ENCODE measurements at places on chromosomes 7 and 10.

GRCh38 chr7:107836237-107837144 lies 33.5 kb upstream of the SLC26A3 start:
- no peak for DNase-seq

- no peak for DNase-seq
These were observed 102.4 kb downstream of the LRRC4 start for GRCh38 chr7:127928852-127929251.

DNA sequence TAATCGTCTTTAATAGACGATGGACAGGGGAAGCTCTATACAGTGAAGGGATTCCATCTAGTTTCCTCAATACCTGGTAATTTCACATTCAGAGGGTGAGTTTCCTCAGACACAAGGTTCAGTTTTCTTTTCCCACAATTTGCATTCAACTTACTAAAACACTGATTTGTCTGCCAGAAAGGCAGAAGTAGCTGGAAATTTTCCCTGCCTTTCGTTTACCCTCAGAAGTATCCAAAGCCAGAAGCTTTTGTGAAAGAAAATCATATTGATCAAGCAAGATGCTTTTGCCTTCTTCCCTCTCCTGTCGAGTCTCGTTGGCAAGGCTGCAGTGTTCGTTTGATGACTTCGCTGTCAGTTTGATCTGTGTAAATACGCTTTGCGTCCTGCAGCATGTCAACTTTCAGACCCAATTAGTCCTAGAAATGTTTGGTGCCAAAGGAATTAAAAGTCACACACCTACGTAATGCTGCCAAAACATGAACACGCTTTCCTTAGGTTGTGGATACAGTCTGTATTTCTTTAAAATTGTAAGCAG lies 631.9 kb upstream of the FOXK1 start:
- no peak for DNase-seq

- no peak for DNase-seq
These were observed at the start of gene GPR141 for GRCh38 chr7:37683246-37684120. TSS of gene GPR141 (plus strand) at chr7:37683766. CDS start at chr7:37740394, 56,628 bp downstream.

DNA sequence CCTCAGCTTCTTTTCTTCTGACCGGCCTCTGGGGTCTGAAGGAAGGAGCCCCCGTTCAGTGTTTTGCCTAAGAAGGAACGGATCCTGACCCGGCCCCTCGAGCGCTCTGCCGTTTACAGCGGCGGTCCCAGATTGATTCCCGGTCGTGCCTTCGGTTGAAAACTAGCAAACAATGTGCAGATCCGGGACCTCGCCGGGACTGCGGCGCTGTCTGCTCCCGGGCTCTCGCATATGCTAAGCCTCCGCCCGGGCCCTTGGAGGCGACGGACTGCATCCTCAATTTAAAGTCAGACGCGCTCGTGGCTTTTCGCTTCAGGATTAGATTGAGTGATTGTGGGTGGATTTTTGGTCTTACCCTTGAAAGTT lies 559 bp downstream of the DBF4 start:
- peak; percentile 31 for DNase-seq

- no peak for DNase-seq
These were observed 70.6 kb downstream of the CALD1 start for GRCh38 chr7:134850066-134850465.

DNA sequence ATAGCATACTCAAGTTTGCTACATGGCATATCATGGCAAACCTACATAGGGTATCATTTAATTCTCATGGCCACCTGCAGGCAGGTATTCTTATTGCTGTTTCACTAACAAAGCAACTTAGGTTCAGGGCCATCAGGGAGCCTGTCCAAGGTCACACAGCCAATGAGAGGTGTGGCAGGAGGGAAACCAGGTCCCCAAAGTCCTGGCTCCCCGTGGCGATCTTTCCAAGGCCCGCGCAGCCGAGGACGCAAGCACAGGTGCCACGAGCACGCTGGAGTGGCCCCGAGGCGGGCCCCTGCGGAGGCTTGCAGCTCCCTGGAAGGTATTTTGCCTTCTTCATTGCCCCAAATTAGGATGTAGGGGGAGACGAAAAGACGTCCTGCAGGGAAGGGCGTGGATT lies 20.8 kb downstream of the PRKAG2 start:
- DNase-seq: no peak

GRCh38 chr10:29411666-29412315 lies 122.9 kb downstream of the LYZL1 start:
- DNase-seq: no peak

- no peak for DNase-seq
These were observed 22.8 kb downstream of the GRID1 start for GRCh38 chr10:86343761-86344160.

DNA sequence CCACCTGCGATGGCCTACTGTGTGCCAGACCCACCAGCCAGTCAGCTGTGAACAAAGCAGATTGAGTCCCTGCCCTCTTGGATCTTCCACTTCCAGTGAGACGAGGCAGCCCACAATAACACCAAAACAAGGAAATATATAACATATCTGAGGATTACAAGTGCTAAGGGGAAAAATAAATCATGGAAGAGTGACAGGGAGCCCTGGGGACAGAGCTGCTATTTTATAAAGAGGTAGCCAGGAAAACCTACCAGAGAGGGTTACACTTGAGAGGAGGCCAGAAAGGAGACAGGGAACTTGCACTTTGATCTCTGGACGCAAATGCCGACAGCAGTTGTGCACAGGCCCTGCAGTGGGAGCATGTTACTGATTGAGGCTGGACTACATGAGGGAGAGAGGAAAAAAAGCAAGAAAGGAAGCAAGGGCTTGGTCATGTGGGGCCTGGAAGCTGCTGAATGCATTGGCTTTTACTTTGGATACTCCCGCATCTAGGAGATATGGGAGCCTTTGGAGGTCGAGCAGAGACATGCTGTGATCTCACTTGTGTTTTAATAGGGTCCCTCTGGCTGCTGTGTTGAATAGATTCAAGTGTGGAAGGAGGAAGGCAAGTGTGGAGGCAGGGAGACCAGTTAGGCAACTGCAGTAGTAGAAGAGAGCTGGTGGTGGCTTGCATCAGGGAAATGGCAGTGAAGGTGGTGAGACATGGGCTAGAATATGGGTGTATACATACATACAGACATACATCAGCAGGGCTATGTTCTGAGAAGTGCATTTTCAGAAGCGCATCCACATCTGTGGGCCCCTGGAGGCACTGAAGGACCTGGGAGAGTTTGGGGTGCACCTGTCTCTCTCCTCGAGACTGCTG lies 26.2 kb downstream of the MINDY4 start:
- no peak for DNase-seq

GRCh38 chr7:39616138-39616537 lies 7.2 kb upstream of the RALA start:
- no peak for DNase-seq

GRCh38 chr7:44059219-44060090 lies 5.9 kb downstream of the PGAM2 start:
- DNase-seq: no peak

GRCh38 chr10:127875916-127876315 lies 16.8 kb downstream of the CLRN3 start:
- no peak for DNase-seq

GRCh38 chr10:100528921-100529474 lies 673 bp downstream of the NDUFB8 start:
- DNase-seq: no peak

GRCh38 chr7:130758429-130759056 lies 24.5 kb upstream of the KLF14 start:
- no peak for DNase-seq

DNA sequence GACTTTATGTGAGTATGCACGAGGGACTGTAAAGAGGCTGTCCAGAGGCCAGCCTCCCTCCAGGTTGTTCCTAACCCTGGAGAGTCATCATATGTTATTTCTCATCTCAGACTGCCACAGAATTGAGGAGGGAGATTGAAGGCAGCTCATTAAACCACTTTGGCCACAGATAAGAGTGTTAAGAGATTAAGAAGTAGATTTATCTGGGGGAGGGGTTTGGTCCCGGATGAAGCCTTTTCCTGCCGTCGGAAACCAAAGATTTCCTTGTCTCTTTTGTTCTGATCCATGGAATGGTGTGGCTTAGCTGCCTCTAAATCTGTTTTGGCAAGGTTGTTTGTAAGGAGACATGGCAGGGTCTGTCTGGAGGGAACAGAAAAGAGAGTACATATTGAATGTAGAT lies 338.8 kb downstream of the AUTS2 start:
- no peak for DNase-seq

- no peak for DNase-seq
These were observed 26.9 kb upstream of the BPGM start for GRCh38 chr7:134619627-134620331.

GRCh38 chr10:121525251-121526134 lies 72.8 kb downstream of the FGFR2 start:
- no peak for DNase-seq

- DNase-seq: no peak
These were observed 9.4 kb downstream of the NODAL start for GRCh38 chr10:70432101-70432500.

DNA sequence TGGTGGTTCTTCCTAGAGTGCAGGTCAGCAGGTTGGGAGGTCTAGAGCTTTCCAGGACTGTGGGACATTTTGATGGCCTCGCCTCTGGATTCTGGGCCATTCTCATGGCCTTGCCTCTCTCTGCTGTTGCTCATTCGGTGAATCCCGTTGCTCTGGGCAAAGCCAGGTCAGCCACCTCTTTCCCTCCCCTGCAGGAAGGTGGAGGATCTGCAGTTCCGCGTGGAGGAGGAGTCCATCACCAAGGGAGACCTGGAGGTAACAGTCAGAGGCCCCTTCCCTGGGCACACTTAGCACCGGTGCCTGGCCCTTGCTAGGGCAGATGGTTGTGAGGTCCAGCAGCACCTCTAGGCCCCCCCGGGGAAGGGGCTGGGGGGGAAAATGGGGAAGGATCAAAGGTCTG lies 74.9 kb downstream of the CLIP2 start:
- no peak for DNase-seq

- no peak for DNase-seq
These were observed 219.3 kb downstream of the SKAP2 start for GRCh38 chr7:26645121-26645520.

DNA sequence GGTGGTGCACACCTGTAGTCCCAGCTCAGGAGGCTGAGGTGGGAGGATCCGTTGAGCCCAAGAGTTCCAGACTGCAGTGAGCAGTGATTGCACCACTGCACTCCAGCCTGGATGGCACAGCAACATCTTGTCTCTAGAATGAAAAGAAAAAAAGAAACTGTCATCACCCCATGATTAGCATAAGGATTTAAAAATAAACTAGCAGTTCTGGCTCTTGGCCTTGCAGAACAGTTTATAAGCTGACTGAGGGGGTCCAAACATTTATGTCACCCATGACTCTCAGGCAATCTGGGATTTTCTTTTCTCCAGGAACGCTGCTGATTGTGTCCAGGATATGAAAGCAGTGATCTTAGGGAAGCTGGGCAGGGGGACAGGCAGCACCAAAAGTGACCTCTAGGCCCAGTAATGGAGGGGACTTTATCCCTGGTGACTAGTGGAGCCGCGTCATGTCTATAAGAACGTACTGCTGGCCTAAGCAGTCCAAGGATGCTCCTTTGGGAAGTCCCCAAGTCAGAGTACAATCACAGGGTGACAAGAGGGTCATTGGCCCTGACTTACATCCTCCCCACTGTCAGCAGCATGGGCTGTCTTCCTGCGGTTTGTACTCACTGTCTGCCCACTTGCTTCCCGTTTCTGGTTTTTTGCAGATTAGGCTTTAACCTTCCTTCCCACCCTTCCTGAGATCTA lies 177.4 kb downstream of the ARHGAP12 start:
- DNase-seq: no peak

GRCh38 chr7:38660427-38661099 lies 29.4 kb upstream of the AMPH start:
- peak; percentile 6 for DNase-seq

DNA sequence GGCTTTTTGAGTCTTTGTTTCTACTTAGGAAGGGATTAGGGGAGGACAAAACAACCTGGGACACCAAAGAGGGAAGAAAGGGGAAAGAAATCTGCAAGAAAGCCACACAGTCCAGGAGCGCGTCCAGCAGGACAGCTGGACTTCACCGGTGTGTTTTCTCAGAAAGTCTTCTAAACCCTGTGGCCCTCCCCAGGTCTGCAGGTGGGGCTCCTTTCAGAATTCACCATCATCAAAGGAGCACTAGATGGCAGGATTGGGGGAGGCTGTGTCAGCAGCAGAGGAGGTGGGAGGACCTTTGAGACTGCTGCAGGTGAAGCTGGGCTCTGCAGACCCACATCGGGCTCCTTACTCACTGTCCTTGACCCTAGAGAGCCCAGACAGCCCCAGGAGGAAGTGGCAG lies 13.9 kb upstream of the DRGX start:
- DNase-seq: no peak

DNA sequence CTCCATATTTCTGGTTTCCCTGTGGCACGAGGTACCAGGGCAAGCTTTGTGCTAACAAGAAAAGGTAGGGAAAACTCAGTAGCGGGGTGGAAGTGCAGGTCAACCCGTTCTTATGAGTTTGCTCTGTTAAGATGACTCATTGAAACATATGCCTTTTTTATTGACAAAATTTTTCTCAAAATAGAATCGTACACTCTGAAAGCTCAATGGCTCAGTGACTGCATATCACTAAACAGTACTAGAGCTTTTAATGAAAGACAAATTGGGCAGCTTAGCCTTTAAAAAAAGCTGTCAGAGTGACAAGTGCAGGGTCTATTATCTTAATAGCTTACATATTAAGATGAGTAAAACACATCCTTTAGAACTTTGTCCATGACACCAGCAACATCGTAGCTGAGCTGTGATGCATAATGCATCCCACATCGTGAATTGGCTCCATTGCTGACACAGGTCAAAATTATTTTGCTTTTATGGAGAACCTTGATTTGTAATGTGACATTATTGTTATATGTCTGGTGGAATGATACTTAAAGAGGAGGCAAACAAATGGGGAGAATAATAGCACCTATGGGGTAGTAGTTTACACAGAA lies 264.4 kb downstream of the ETV1 start:
- no peak for DNase-seq

DNA sequence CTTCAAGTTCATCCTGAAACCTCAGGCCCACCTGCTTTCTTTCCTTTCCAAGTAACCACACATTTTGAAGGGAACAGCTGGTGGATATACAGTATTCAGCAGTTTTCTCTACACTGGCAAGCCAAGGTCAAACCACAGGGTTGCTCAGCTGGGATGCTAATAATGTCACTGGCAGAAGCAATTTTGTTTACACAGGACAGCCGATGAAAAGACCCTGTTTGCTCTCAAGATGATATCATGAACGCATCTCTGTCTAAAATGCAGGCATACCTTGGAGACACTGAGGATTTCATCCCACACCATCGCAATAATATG lies 186.2 kb downstream of the USP6NL start:
- DNase-seq: no peak

DNA sequence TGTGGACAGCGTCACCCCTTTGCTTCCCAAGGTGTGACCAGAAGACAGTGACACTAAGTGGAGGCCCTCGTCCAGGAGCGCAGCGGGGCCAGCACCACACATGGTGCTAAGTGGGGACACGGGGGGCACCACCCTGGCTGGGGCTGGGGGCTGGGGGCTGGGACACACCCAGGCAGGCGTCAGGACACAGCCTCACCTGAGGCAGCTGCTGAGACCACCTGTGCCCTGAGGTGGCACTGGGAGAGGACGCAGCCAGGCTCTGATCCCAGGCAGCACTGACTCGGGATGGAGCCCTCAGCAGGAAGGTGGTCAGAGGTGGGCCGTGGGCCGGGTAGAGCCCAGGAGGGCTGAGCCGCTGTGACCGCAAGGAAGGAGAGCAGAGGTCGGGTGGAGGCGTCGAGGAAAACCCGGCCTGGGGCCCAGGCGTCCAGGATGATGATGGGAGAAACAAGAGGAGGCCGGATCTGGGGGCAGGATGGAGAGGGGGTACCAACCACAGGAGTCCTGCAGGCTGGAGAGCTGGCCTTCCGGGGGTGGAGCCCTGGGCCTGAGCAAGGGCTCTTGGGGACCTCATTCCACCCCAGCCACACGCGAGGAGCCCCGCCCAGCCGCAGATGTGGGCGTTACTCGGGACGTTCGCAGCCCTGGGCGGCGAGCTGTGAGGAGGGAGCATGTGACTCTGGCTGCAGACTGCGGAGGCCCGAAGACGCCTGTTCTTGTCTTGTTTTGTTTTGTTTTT lies 22.5 kb downstream of the LRRC27 start:
- no peak for DNase-seq
